Esophagus squamous epithelium (tissue), 5 donors: ENCODE measurements at places on chromosomes 12 and 14.

GRCh38 chr12:1047898-1048660, 57.1 kb downstream of the ERC1 start:
- no peak for DNase-seq

DNA sequence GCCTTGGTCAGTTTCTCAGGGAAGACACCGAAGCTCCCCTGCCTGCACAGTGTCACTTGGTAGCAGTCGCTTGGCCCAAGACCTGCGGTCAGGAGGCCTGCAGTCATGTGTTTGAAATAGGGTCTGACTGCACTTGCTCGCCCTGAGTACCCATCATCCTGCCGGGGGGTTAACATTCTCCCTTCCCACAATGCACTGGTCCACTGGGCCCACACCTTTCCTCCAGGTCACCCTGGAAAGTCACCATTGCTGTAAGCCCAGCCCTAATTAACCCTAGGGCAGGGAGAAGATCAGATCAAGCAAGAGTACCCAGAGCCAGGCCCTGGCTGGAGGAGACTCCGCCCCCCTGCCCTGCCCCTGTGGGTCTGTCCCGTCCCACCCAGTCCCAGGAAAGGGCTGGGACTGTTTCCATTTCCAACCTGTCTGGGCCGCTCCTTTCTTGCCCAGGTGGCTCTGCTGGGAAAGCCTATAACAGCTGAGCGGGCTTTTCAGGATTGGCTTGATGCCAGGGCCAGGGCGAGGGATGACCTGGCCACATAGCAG, 87.1 kb downstream of the ZFP36L1 start:
- no peak for DNase-seq

- no peak for DNase-seq
Measured at GRCh38 chr12:8689681-8690080, 8.1 kb upstream of the RIMKLB start.

DNA sequence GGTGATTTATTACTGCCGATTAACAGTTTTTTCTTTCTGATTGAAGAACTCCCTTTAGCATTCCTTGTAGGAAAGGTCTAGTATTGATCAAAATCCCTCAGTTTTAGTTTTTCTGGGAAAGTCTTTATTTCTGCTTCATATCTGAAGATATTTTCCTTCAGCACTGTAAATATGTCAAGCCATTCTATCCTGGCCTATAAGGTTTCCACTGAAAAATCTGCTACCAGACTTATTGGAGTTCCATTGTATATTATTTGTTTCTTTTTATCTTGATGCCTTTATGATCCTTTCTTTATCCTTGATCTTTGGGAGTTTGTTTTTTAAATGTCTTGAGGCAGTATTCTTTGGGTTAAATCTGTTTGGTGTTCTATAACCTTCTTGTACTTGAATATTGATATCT, 55.0 kb upstream of the TMTC1 start:
- DNase-seq = no peak

- no peak for DNase-seq
Measured at GRCh38 chr14:96405677-96406076, 13.7 kb downstream of the AK7 start.

DNA sequence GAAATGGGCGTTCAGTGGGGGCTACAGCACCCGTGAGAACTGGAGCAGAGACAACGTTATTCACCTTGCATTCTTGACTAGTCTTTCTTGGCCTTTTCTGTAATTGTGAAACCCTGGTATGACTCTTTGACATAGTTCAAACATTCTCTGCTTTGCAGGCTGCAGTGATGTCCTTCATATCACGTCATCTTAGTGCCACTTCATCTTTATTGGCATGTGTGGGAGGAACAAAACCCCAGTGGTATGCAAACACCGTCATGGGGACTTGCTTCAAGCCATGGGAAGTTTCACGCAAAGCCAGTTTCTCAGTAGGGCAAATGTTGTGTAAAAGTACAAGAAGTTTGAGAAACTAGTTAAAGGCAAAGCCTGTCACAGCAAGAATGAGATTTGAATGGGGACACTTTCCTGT, 20.2 kb upstream of the DUSP16 start:
- DNase-seq = no peak

DNA sequence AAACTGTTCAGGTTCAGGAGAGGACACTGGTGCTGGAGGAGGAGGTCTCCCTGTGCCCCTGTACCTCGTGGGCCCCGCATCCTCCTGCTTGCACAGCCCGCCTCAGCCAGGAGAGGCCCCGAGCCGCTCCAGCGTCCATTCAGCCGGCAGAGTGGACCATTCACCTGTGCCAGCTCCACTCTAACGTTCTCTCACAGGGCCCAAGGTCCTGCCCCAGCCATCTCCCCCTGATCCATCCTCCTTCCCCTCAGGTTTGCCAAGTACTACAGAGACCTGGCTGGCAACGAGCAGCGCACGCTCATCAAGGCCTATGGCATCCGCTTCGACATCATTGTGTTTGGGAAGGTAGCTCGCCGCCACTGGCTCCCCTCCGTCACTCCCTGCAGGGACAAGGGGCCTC, 22.2 kb downstream of the P2RX4 start:
- no peak for DNase-seq

DNA sequence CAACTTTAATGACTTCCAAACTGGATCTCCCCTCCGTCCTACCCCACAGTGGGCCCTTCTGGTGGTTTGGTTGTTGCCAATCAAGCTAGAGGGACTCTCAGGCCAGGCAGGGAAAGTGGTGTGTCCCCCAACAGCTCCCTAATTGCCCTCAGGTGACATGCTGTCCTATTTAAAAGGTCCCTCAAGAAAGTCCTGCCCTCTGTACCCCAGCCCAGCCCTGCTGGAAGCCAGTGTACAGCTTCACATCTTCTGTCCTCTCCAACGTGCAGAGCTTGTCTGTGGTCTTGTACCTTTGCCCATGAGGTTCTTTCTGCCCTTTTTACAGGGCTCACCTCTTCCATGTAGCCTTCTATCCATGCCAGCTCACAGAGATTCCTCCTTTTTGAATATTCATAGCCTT, 4.2 kb downstream of the RIN3 start:
- DNase-seq = no peak

GRCh38 chr14:74569806-74570591, 42.0 kb downstream of the LTBP2 start:
- DNase-seq = no peak

GRCh38 chr14:26255213-26255612, 342.6 kb downstream of the NOVA1 start:
- DNase-seq = no peak

DNA sequence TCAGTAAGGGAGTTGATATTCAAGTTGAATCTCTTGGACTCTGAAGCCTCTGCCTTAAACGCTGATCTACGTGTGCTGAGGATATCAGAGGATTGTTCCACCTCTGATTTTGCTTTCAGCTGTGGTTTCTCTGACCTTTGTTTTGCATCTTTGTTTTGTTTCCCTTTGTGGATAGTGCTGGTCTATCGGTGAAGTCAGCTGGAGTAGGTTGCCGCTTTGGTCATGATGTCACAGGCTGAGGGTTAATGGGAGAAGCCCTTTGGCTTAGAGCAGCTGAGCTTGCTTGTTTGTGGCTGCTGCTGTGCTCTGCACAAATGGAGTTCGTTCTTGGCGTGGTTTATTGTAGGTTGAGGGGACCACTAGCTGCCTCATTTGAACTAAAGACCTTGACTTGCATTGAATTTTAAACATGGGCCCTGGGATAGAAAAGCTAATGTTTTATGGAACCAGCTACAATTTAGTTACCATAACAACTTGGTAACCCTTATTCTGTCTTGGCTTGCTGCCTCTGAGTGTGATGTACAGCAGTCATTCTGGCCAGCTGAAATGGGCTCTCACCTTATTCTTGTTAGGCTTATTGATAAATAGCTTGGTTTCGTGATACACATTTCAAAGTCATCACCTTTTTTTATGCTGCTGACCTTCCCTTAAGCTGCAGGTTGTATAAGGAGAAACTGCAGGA, 284.5 kb upstream of the E2F7 start:
- DNase-seq = no peak

DNA sequence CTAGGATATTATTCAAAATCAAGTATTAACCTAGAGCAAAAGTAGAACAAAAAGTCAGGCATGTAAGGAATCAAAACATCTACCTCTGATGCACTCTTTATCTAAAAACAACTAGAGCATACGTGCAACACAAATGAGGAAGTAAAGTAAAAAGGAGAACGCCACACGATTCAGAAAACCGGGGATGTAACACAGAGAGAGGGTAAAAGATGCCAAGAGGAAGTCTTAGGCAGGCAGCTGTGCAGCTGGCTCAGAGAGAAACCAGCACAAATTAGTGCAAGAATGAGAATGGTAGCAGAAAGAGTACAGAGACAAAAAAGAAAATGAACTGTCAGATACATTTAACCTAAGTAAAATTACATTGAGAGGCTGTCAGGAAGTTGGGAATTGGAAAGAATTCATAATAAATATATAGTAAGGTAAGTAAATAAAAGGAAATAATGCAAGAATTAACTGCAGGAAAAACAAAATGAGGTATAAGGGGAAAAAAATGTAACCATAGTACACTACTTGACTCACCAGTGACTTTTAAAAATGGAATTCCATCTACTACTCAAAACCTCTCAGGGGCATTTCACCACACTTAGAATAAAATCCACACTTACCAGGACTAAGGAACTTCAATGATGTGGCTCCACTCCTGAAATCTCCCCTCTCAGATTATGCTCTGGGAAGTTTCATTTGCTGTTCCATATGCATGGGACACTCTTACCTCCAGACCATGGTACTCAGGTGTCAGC, 17.1 kb downstream of the BCAT1 start:
- no peak for DNase-seq

GRCh38 chr12:14611640-14612203, 44.0 kb upstream of the PLBD1 start:
- DNase-seq = no peak

DNA sequence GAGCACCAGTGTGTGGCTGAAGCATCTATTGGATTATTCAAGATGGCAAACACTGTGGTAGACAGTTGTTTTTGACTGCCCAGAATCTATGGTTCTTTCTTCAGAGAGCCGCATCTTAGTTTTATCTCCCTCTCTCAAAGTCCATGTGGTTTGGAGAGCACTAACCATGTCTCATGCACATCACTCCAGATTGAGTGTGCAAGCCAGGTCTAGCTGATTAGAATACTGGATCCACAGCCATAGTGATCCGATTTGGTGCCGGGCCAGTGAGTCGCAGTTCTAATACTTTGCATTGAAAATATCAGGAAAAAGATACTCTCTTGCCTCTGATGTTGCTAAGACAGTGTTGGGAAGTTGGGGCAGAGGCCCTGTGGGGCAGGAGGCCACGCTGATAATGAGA, 4.6 kb upstream of the SBNO1 start:
- DNase-seq = no peak

GRCh38 chr12:2779281-2779680, 15.5 kb upstream of the FKBP4 start:
- no peak for DNase-seq
